Smooth muscle cell of the coronary artery (primary cell): ENCODE measurements at places on chromosomes 13 and 19. TPM values are rescaled to one million over a fixed set of nuclear protein-coding genes. Genes with fewer than 3 reads are reported as not detected.

ZNF578 gene
- total RNA-seq, result 1.4 and 4.4 TPM in 2 replicates

DCT gene
- 0.12 TPM in 1 of 2 replicates, not detected in the other for total RNA-seq

AMH gene
- total RNA-seq, result 0.12 and 0.38 TPM in 2 replicates

MBD3L3 gene
- not detected in 2 replicates for total RNA-seq
